ENCODE measurements at places on chromosomes 16 and 17. TPM values are rescaled to one million over a fixed set of nuclear protein-coding genes. Genes with fewer than 3 reads are reported as not detected.

The ATP2A1 gene
- 1.5 TPM for polyA plus RNA-seq

The ARHGAP44 gene
- polyA plus RNA-seq, result 3.7 TPM

The FBXL16 gene
- 1.2 TPM for polyA plus RNA-seq

The ETV4 gene
- 14.0 TPM for polyA plus RNA-seq

The DNAI2 gene
- not detected for polyA plus RNA-seq

The ANTKMT gene
- 55.8 TPM for polyA plus RNA-seq

The CDH13 gene
- not detected for polyA plus RNA-seq
